ENCODE measurements at places on chromosomes 5 and 9.

DNA sequence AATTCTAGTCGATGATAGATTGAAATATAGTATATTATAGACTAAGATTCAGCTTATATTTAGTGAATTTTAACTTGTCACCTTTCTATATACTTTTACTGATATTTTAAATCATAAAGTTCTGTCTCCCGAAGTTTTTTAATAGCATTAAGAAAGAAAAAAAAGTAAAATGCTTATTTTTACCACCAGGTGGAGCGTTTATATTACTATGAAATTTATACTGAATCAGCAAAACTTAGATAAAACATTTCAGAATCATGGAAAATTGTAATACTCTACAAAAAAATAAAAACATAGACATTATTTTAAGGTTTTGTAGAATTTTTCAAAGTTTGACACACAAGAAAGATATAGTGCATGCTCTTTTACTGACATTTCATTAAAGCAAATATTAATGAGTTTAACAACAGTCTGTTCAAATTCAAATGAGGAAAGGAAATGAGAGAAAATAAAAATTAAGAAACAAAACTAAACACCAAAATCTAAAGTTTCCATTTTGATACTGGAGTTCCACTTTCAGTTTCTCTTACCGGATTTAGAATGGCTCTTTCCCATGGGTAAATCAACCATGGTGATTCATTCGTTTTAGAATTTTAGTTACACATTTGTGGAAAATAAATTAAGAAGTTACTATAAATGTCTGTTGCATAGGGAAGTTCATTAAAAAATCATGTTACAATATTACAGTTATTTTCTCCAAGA, 1035.3 kb downstream of the CDH12 start:
- DNase-seq, result no peak

DNA sequence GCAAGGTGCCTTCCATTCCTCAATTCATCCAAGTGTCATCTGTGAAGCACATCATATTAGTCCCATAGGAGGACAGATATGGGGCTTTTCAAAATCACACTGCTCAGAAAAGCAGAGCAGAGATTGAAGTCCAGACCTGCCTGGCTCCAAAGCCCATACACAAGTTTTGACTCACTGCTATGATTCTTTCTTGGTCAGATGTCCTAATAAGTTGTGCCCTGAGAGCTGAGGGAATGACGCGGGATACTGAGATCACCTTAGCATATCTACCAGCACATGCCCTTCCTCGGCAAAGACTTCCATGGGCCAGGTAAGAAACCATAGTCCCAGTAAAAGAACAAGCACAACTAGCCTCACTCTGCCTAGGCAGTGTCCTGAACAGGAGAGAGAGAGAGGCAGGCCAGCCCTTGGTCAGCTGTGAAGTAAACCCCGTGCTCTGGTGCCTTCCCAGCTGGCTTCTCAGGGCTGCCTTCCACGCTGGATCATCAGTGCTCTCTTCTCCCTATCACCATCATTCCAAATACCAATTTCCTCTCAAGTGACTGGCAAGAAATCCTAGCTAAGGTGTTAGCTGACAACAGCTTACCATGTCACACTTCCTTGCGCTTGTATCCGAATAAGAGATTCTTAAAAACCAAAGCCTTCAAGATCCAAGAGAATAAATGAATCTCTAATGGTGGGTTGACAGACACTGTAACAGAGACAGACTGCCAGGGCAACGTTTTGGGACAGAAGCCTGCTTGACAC, 73.2 kb downstream of the SIL1 start:
- no peak for DNase-seq

DNA sequence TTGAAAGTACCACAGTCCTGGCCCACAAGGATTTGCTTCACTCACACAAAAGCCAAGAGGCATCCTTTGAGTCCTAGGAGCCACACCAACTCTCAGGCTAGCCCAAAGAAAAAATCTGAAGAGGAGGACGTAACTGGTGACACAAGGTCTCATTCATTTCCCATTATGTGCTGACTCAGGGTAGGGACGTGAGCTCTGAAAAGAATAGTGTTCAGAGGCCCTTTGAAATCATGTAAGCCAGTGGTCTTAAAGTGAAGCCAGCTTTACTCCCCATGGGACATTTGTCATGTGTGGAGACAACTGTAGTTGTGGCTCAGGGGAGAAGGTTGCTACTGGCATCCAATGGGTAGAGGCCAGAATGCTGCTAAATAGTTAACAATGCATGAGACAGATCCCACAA, 332.4 kb downstream of the KCTD16 start:
- DNase-seq, result no peak

DNA sequence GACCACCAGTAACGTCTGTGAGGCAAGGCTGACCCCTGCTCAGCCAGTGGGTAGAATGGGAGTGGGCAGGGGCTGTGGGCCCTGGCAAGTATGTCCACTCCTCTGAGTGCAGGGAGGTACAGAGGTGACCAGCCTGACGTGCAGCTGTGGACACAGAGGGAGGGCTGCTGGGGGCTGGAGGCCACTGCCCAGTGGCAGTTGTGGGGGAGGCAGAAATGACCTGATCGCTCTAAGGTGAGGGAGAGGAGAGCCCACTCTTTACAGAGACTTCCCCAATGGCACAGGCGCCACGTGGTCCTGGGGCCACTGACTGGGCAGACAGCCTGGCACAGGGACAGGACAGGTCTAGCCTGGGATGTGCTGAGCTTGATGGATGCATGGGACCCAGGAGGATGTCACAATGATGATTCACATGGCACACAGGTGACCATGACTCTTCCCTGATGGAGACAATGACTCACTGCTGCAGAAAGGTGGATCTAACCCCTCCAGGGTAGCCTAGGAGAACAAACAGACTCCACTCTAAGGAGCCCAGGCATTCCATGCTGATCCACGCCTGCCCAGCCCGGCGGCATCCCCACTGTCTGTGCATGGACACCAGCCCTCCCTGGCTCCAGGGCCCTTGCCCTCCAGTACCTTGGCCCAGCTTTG, 7.7 kb downstream of the LPCAT1 start:
- no peak for DNase-seq

- no peak for DNase-seq
Observed at GRCh38 chr9:3458806-3459475, 66.9 kb downstream of the RFX3 start.

DNA sequence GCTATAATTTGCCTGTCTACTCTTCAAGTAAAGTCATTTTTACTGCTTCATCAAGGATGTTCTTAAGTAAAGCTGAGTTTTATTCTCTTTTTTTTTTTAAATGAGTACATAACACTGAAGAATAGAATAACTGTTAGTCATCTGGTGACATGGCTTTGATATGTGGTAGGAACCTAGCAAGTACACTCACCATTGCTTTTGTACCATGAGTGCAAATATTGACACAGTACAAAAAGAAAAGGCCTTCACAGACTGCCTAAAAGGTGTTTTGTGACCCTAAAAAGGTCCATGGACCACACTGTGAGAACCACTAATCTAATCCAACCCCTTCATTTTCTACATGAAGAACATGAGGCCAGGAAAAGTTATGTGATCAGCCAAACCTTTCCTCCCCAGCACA, 55.0 kb downstream of the ECPAS start:
- DNase-seq, result no peak

DNA sequence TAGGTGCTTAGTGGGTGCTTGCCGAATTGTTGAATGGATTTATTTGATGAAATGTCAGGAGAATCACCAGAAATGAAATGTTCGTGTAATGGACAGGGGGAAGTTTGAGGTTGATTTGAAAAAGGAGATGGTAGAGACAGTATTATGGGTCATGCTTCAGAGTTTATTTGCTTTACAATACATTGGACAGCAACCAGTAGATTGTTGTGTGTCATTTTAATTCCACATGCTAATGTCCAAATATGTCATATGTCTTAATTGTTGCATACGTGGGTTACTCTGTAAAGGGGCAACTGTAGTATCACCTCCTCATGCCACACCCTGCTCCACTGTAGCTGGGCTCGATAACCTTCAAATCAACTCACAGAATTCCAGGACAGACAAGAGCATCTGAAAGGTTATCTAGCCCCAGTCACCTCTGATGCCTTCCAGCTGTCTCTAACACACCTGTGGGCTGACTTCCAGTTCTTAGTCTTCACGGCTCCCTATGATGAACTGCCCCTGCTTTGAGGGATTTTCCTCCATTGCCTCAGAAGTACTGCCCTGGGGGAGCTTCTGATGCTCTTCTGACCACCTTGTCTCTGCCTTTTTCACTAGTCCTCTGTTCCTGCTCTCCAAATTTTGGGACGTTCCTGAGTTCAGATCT, 1.7 kb downstream of the PDCD1LG2 start:
- DNase-seq, result no peak

- no peak for DNase-seq
Observed at GRCh38 chr5:35454011-35454525, 163.6 kb upstream of the SPEF2 start.

DNA sequence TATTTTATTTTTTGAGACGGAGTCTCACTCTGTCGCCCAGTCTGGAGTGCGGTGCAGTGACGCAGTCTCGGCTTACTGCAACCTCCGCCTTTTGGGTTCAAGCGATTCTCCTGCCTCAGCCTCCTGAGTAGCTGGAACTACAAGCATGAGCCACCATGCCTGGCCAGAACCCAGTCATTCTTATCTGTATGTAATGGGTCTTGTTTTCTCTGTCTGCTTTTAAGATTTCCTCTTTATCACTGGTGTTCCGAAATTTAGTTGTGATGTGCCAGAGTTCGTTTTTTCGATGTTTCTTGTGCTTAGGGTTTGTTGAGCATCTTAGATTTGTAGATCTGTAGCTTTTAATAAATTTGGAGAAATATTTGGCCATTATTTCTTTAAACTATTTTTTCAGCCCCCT, 19.2 kb downstream of the SLC25A25 start:
- no peak for DNase-seq

- no peak for DNase-seq
Observed at GRCh38 chr9:82531795-82532194, 531.1 kb downstream of the RASEF start.

DNA sequence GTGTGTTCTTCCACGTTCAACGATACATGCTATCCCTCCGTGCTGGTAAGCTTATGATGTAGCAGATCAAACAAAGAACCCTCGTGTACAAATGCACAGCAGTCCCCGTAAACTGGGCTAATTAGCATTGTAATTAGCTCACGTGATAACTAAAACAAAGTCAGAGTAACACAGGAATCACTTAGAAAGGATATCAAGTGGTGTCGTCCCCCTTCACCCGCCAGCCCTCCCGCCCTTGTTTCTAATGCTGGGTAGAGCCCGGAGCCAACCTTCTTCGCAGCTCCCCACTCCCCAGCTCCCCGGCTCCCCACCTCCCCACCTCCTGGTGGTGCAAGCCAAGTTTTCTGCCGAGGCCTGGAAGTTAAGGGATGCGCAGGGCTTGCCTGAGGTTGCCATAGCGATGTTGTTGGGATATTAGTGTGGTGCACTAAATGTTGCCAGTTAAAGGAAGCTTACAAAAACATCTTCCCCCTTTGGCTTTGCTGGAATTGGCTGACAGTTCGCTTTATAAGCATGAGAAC, 357.9 kb upstream of the CCNH start:
- DNase-seq, result no peak

DNA sequence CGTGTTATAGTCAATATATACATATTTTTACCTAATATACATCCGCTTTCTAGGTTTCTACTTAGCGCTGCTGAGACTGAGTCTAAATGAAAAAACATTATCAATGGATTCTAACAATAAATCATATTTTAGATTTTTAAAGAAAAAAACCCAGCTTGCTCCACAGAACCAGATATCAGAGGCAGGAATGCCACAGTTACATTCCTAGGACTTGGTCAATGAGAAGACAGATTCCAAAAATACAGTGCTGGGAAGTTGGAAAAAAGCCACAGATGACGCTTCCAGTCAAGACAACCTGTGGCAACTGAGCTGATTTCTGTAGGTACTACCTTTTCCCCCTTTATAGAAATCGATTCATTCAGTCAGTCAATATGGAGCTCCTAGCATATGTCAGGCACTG, 577 bp upstream of the CCDC112 start:
- DNase-seq, result no peak

DNA sequence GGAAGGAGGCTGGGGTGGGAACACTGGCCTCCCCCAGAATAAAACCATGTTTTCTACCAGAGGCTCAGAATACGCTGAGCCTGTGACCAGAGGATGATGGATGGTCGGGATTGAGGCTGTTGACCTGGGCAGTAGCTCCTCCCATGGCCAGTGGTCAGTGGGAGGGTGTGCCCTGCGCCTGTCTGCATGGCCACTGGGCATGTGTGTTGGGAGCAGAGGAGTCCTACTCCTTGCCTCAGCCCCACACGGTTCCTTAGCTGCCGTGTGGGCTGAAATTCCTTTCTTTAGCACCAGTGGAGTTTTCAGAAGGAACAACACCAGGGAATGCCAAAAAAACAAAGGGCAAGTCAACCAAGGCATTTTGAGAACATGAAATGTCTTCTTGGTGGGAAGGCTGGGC, 8.5 kb upstream of the RMND5B start:
- DNase-seq, result no peak

GRCh38 chr9:113511856-113512761, 48.6 kb downstream of the RGS3 start:
- peak; percentile 58 for DNase-seq
